ENCODE measurements at places on chromosomes 5 and 9.

- DNase-seq: no peak
Measured at GRCh38 chr5:34057118-34057517, 14.1 kb upstream of the C1QTNF3 start.

GRCh38 chr5:29795096-29795652 is 1398.3 kb upstream of the CDH6 start:
- DNase-seq: no peak

GRCh38 chr5:180343831-180344695 is 9.1 kb downstream of the GFPT2 start:
- no peak for DNase-seq

DNA sequence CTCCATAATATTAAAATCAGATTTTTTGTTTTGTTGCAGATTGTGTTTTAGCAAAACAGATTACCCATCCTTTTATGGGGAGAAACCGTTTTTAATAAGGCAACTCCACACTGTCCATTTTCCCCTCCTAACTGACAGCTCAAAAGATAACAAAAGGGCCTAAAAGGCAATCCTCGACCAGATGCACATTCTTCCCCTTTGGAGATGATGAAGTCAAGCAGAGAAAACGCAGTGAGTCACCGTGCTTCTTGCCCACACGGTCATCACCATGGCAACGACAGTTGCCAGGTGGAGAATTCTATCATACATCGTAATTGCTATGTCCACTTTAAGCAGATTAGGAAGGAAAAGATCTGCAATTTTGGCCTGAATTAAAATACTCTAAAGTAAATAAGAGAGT is 96.4 kb downstream of the DIRAS2 start:
- no peak for DNase-seq

GRCh38 chr5:95672641-95673040 is 10.2 kb downstream of the SPATA9 start:
- DNase-seq: no peak

DNA sequence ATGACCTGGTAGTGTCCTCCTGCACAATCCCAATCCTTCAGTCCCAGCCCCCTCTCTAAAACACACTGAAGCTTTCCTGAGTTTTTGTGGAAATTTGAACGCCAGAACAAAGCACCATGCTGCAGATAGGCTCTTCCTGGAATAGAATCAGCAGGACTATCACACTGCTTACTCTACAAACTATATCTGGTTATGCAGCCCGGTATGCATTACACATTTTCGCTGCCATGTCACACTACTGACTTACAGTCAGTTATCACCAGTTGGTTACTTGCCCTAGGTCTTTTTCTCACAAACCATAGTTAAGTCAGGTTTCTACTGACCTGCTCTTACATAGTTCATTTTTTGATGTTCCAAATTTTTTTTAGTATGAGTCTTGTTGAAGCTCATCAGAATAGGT is 24.9 kb downstream of the PLCXD3 start:
- DNase-seq: no peak

DNA sequence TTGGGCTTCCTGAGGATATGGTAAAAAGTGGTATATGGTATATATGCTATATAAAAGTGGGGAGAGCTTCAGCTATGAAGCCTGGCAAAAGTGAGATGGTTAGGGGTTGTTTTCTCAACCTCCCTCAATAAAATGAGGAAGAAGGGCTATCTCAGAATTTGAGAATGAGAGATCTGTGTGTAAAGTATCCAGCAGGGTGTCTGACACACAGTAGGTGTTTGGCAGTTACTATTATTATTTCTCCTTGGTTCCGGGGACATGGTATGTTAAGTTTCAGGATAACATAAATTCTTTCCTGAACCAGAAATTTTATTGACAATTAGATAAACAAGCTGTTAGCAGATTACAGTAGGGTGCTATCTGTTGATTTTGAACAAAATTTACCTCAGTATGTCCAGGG is 94.1 kb downstream of the DENND1A start:
- no peak for DNase-seq

GRCh38 chr9:122370303-122370702 is 521 bp upstream of the PTGS1 start:
- no peak for DNase-seq

GRCh38 chr5:170510126-170510525 is 6.3 kb downstream of the KCNIP1 start:
- DNase-seq: no peak

DNA sequence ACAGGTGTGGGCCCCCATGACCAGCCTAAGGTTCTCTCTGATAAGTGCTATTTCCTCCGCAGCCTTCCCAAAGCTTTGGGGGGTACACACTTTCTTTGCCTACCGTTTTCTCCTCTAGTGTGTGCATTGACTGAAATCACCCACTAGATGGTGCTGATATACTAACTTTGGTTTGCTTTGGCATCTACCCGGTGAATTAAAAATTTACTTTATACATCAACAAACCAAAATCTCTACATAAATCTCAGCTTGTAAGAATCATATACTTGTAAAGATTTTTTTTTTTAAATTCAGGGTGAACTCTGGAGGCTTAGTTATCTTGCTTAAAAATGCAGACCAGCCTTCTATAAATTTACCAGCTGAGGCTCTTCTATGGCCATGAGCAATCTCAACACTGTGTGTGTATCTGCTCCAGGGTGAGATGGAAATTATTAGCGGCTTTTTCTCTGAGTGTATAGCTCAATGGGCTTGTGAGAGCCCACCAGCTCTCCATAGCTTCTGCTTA is 475.7 kb upstream of the TNC start:
- DNase-seq: no peak

All from activated CD4-positive, alpha-beta T cell treated with anti-CD3 and anti-CD28 coated beads for 1 hour (primary cell).